H9 (cell line): ENCODE measurements at places on chromosomes 5 and 9.

GRCh38 chr5:12757035-12757434, 852.8 kb upstream of the CTNND2 start:
- no peak for DNase-seq
- H3K36me3 ChIP-seq = no peaks in the 10 kb centered on the region
- H3K27me3 ChIP-seq = no peaks in the 10 kb centered on the region

GRCh38 chr9:124124729-124125650, 113.4 kb downstream of the LHX2 start:
- no peak for DNase-seq
- H3K27ac ChIP-seq = no peak overlapping the region
- H3K4me3 ChIP-seq = no peak overlapping the region
- no peaks in the 10 kb centered on the region for H3K36me3 ChIP-seq
- H3K4me1 ChIP-seq = no peaks in the 10 kb centered on the region
- no peaks in the 10 kb centered on the region for H3K27me3 ChIP-seq

DNA sequence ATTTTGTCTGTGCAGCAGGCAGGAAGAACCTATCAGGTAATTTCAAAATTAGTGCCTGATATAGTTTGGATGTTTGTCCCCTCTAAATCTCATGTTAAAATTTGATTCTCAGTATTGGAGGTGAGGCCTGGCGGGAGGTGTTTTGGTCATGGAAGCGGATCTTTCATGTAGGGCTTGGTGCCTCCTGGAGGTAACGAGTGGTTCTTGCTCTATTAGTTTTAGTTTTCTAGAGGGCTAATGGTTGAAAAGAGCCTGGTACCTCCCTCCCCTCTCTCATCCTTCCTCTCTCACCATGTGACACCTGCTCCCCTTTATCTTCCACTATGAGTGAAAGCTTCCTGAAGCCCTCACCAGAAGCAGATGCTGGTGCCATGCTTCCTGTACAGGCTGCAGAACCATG, 106.3 kb downstream of the DRD1 start:
- H3K27ac ChIP-seq = no peak overlapping the region
- no peaks in the 10 kb centered on the region for H3K36me3 ChIP-seq
- H3K4me1 ChIP-seq = no peaks in the 10 kb centered on the region
- no peak for DNase-seq
- no peaks in the 10 kb centered on the region for H3K27me3 ChIP-seq

DNA sequence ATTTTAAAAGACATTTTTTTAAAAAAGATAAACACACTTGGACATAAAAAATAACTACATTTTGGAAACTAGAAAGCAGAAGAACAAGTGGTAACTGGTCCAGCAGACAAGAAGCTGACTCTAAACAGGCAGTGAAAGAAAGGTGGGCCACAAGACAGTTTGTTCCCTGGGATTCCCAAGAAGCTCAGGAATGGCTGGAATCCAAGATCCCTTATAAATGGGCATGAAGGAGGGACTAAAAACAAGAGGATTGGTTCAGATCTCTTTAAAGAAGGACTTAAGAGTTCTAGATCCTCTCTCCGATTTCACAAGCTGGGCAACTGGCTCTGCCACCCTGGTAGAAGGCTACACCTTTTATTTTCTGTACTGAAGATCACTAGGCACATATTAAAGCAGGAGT, 102.8 kb downstream of the ARL15 start:
- DNase-seq = no peak
- peaks cover 8% of the 10 kb centered on the region for H3K36me3 ChIP-seq
- no peaks in the 10 kb centered on the region for H3K27me3 ChIP-seq
- H3K27ac ChIP-seq = no peak overlapping the region
- peaks cover 3% of the 10 kb centered on the region; the same call in 1 of the 2 replicates for H3K4me1 ChIP-seq
- H3K4me3 ChIP-seq = no peak overlapping the region

- H3K27ac ChIP-seq = no peak overlapping the region
- no peak for DNase-seq
- H3K4me3 ChIP-seq = no peak overlapping the region
- H3K4me1 ChIP-seq = no peaks in the 10 kb centered on the region
Observed at GRCh38 chr9:114606068-114606467, 5.0 kb upstream of the TMEM268 start.

GRCh38 chr5:97657239-97657638, 474.2 kb upstream of the RIOK2 start:
- H3K4me1 ChIP-seq = no peaks in the 10 kb centered on the region
- no peaks in the 10 kb centered on the region for H3K27me3 ChIP-seq
- no peaks in the 10 kb centered on the region for H3K36me3 ChIP-seq
- H3K4me3 ChIP-seq = no peak overlapping the region
- H3K27ac ChIP-seq = no peak overlapping the region

DNA sequence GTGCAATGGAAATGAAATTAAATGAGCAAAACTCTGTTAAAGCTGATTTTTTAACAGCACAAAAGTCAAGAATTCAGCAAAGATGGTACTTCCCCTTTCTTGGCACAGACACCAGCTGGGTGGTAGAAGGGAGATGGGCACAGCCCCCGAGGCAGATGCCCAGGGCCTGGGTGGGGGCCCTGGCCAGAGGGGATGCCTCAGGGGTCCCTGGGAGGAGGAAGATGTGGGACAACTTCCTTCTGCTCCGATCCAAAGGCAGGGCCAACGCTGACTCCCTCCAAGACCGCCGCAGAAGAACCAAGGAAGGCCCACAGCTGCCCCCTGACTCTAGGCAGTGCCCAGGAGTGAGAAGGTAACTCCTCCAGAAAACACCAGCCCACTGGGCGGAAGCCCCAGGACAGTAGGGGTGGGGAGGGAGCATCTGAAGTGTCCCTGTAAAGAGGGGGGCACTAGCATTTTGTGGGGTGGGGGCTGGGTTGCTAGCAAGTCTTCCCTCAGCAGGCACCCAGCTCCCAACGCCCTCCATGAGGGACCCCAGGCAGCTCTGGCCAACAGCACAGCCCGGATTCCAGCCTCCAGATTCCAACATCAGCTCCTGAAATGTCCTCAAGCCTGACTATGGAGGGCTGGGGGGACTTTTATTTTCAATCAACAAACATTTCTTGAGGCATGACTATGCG, 4.9 kb downstream of the NACC2 start:
- no peak overlapping the region for H3K4me3 ChIP-seq
- no peak overlapping the region for H3K27ac ChIP-seq
- no peaks in the 10 kb centered on the region for H3K27me3 ChIP-seq
- H3K36me3 ChIP-seq = no peaks in the 10 kb centered on the region
- no peak for DNase-seq

DNA sequence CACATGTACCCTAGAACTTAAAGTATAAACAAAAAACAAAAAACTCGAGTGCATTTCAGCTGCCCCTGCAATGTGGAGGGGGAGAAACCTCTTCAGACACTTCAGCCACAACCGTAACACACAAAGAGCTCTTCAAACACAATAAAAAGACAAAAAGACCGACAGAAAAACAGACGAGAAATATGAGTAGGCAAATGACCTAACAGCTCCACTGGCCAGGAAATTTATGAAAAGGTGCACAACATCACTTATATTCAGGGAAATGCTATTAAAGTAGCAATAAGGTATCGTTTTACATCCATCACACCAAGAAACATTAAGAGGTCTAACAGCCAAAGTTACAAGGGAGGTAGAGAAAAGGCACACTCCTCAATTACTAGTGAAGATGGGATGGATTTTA, 6.2 kb downstream of the ZBED3 start:
- H3K27me3 ChIP-seq = no peaks in the 10 kb centered on the region
- H3K4me1 ChIP-seq = no peaks in the 10 kb centered on the region
- peaks cover 6% of the 10 kb centered on the region; the same call in 1 of the 3 replicates for H3K36me3 ChIP-seq

DNA sequence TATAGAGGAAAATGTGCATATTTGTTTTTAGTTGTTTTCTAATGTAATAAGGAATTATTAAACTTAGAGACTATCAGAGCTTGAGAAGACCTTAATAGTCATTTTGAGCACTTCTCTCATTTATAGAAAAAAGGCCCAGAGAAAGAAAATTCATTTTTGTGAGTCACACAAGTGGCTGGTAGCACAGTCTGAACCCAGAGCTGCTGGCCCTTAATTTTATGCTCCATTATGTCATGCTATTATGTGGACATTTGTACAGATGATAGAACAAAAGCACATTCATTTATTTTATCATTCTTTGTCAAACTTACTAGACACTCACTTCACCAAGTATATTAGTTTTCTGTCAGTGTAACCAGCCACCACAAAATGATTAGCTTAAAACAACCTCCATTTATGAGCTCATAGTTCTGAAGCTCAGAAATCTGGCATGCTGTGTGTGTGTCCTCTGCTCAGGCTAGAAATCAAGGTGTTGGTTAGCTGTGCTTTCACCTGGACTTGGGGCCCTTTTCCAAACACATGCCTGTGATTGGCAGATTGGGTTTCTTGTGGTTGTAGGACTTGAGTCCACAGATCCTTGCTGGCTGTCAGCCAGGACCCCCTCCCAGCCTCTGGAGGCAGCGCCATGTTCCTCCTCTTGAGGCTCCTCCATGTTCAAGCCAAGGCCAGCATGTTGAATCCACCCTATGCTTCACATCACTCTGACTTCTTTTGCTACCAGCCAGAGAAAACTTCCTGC, 188.9 kb downstream of the ARHGAP26 start:
- DNase-seq = no peak
- no peak overlapping the region for H3K4me3 ChIP-seq
- H3K36me3 ChIP-seq = peaks cover 9% of the 10 kb centered on the region
- H3K4me1 ChIP-seq = no peaks in the 10 kb centered on the region

GRCh38 chr5:171823269-171823668, 37.7 kb downstream of the SMIM23 start:
- H3K27ac ChIP-seq = no peak overlapping the region
- H3K27me3 ChIP-seq = no peaks in the 10 kb centered on the region
- no peak overlapping the region for H3K4me3 ChIP-seq

DNA sequence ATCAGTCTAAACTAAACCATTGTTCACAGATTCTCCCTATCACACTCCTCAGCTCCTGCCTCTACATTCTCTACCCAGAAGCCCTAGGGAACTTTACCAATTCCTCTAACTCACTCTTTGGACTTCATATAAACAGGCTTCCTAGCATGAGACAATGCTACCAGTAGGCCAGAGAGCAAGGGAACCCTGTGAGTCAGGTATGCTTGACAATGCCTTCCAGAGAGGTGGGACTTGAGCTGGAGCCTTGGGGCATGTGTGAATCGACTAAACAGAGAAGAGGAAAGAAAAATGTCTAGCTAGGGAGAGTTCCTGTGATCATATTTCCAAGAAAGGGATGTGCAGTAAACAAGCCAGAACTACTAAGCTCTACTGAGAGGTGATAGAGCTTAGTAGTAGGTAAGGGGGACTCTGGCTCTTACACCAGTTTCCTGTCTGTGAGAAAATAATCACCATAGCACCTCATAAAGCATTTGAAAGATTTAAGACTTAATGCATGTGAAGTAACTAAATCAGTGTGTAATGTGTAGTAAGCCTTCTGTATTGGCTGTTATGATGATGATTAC, 6.4 kb upstream of the RFK start:
- no peak overlapping the region for H3K27ac ChIP-seq
- no peaks in the 10 kb centered on the region for H3K27me3 ChIP-seq
- no peaks in the 10 kb centered on the region for H3K36me3 ChIP-seq
- H3K4me3 ChIP-seq = no peak overlapping the region

DNA sequence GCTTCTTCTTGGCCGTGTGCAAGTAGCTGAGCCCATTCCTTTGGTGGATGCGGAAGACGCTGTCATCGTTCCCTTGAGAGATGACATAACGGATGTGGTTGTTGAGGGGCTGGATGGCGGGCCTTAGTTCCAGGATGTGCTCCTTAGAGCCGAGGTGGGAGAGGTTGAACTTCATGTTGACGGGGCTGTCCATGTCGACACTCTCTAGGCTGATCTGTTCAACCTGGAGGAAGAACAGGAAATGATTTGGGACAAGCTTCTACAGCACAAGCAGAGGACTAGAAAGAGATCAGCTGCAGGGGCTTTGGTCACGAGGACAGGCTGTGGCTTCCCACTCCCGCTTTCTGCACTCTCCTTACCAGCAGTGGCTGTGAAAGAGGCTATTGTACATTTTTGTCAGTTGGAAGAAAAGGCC, 176.0 kb downstream of the SLC12A2 start:
- DNase-seq = no peak
- H3K27ac ChIP-seq = no peak overlapping the region
- no peaks in the 10 kb centered on the region for H3K4me1 ChIP-seq
- no peaks in the 10 kb centered on the region for H3K36me3 ChIP-seq
- no peaks in the 10 kb centered on the region for H3K27me3 ChIP-seq

- no peaks in the 10 kb centered on the region; the same call in 1 of the 2 replicates for H3K4me1 ChIP-seq
- no peak overlapping the region for H3K27ac ChIP-seq
- H3K4me3 ChIP-seq = no peak overlapping the region
- no peaks in the 10 kb centered on the region for H3K36me3 ChIP-seq
Observed at GRCh38 chr5:87787086-87787485, 374.4 kb upstream of the CCNH start.

- no peaks in the 10 kb centered on the region for H3K27me3 ChIP-seq
- no peaks in the 10 kb centered on the region for H3K36me3 ChIP-seq
- H3K27ac ChIP-seq = no peak overlapping the region
- DNase-seq = no peak
Observed at GRCh38 chr5:124574521-124575436, 171.7 kb downstream of the ZNF608 start.

DNA sequence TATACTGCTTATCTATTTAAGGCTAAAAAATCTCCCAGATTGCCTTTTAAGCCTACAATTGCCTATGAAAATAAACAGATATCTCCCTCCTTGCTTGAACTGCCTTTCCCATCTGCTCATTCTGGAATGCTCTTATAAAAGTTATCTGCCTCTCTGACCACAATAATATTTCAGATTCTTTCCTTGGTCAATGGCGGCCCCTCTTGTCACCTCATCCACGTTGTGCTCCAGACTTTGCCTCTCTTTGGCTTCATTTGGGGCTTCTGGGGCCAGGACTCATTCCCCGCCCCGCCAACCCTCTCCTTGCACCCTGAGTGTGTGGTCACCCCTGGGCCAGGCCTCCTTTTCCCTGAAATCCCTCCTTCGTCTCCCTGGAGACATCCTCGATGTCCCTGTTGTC, 110.0 kb upstream of the RPS23 start:
- no peak overlapping the region for H3K4me3 ChIP-seq
- H3K27me3 ChIP-seq = no peaks in the 10 kb centered on the region
- no peak overlapping the region for H3K27ac ChIP-seq
- no peaks in the 10 kb centered on the region for H3K4me1 ChIP-seq
- DNase-seq = no peak

- H3K4me3 ChIP-seq = no peak overlapping the region
- H3K27ac ChIP-seq = no peak overlapping the region
- no peak for DNase-seq
- H3K4me1 ChIP-seq = no peaks in the 10 kb centered on the region
- no peaks in the 10 kb centered on the region for H3K27me3 ChIP-seq
Observed at GRCh38 chr9:114259798-114260523, 62.9 kb upstream of the ORM1 start.
